ENCODE measurements at places on chromosomes 2 and 18.

- H3K4me1 ChIP-seq, result no peaks in the 10 kb centered on the region
- H3K27me3 ChIP-seq, result no peaks in the 10 kb centered on the region
- no peak overlapping the region for H3K27ac ChIP-seq
- H3K36me3 ChIP-seq, result no peaks in the 10 kb centered on the region
- no peak overlapping the region for H3K4me3 ChIP-seq
These were observed 1673.3 kb downstream of the LRP1B start for GRCh38 chr2:140457483-140457882.

GRCh38 chr18:31103423-31103822 is 1.2 kb upstream of the DSC2 start:
- H3K36me3 ChIP-seq, result no peaks in the 10 kb centered on the region
- H3K4me1 ChIP-seq, result peaks cover 2% of the 10 kb centered on the region
- no peak for DNase-seq
- peaks cover 15% of the 10 kb centered on the region for H3K27me3 ChIP-seq
- H3K27ac ChIP-seq, result no peak overlapping the region
- no peak overlapping the region for H3K4me3 ChIP-seq

- H3K4me1 ChIP-seq, result no peaks in the 10 kb centered on the region
- no peak overlapping the region for H3K27ac ChIP-seq
- H3K4me3 ChIP-seq, result no peak overlapping the region
- DNase-seq, result no peak
These were observed 140.4 kb downstream of the MTX2 start for GRCh38 chr2:176409671-176410070.

GRCh38 chr18:6857300-6857699 is 127.8 kb downstream of the ARHGAP28 start:
- H3K27ac ChIP-seq, result no peak overlapping the region
- H3K4me1 ChIP-seq, result no peaks in the 10 kb centered on the region
- H3K27me3 ChIP-seq, result no peaks in the 10 kb centered on the region

DNA sequence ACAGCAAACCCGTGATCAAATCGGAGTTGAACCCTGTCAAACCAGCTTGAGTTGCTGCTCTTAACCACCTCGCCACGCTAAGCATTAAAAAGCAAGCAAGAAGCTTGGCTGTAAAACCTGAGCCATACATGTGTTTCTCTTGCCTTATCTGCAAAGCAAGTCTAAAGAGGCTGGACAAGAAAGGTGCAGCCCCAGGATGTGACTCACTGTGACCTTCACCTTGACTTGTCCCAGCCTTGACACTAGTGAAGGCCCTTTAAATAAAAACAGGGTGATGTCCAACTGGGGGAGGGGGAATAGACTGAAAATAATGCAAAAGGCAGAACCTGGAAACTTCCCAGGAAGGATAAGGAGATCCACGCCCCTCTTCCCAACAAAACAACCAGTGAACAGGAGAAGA is 127.6 kb upstream of the NPAS2 start:
- H3K4me1 ChIP-seq, result no peaks in the 10 kb centered on the region
- no peak overlapping the region for H3K27ac ChIP-seq
- no peak overlapping the region for H3K4me3 ChIP-seq
- H3K36me3 ChIP-seq, result no peaks in the 10 kb centered on the region

GRCh38 chr2:188598551-188598950 is 306.9 kb downstream of the GULP1 start:
- H3K4me1 ChIP-seq, result no peaks in the 10 kb centered on the region
- H3K36me3 ChIP-seq, result no peaks in the 10 kb centered on the region
- peak; percentile 64 for DNase-seq
- H3K27me3 ChIP-seq, result no peaks in the 10 kb centered on the region
- no peak overlapping the region for H3K4me3 ChIP-seq

- H3K27me3 ChIP-seq, result no peaks in the 10 kb centered on the region
- no peak overlapping the region for H3K4me3 ChIP-seq
These were observed 138.1 kb downstream of the B3GNT2 start for GRCh38 chr2:62334009-62334408.

DNA sequence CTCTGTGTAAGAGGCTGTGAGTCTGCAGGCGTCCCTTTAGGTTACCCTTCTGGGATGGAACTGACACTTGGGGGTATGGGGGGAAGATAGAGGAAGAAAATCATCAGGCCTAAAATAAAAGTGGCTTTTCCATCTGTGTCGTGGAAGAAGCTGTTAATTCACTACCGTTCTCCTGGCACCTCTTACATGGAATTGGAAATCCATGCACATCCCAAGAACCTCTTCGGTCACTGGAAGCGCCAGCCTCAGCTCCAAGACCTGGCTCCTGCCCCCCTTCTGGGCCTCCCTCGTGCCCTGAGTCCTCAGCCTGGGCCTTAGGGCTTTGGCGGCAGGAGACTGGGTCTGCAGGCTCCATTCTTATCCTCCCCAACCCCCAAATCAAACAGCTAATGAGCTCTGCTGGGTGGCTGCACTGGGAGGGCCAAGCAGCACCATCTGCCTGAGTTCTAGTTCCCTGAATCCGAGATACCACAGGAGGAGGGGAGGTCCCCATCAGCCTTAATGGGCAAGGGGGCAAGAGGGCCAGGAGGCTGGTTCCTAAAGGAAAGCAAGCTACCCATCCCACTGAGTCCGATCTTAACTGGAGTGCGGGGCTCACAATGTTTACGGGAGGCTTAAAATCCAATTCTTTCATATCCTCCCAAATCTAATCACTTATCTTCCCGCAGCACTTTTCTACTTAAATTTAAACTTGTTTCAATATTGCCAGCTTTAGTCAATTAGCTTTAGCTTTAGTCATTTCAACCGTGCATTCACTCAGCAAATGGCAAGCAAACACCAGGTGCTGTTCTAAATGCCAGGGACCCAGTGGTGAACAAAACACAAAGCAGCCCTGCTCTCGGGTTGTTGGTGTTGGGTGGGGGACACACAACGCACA is 52.8 kb downstream of the FAM178B start:
- no peaks in the 10 kb centered on the region for H3K36me3 ChIP-seq
- no peaks in the 10 kb centered on the region for H3K27me3 ChIP-seq
- H3K4me3 ChIP-seq, result no peak overlapping the region
- DNase-seq, result no peak
- H3K4me1 ChIP-seq, result no peaks in the 10 kb centered on the region

DNA sequence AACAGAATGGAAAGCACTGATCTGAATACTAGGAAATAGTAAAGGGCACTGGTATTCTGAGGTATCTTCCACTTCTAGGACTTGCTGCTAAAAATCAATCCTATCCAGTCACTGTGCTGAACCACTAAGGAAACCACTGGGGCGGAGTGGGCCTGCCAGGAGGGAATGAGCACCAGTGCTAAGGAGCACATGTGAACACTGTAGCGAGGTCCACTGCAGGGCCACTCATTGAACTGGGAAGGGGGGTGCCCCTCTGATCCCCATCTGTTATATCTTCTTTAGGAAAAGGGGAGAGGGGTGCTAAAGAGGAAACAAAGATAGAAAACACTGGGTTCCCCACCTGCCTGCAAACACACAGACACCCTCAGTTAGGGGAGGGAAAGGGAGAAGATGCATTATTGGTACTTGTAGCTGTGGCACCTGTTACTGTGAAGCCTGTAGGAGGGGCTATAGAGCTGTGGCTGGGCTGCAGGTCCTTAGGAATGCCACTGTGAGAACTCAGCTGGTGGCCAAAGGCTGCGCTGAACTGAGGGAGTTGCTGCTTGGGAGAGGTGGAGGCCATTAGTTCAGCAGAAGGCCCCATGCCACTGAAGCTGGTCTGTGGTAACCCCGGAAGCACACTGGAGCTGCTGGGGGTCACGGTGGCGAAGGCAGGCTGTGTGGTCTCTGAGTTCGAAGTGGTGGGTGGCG is 81.8 kb downstream of the INO80D start:
- H3K27ac ChIP-seq, result no peak overlapping the region
- no peak for DNase-seq
- H3K36me3 ChIP-seq, result peaks cover 31% of the 10 kb centered on the region
- no peak overlapping the region for H3K4me3 ChIP-seq
- no peaks in the 10 kb centered on the region for H3K4me1 ChIP-seq
- no peaks in the 10 kb centered on the region for H3K27me3 ChIP-seq

DNA sequence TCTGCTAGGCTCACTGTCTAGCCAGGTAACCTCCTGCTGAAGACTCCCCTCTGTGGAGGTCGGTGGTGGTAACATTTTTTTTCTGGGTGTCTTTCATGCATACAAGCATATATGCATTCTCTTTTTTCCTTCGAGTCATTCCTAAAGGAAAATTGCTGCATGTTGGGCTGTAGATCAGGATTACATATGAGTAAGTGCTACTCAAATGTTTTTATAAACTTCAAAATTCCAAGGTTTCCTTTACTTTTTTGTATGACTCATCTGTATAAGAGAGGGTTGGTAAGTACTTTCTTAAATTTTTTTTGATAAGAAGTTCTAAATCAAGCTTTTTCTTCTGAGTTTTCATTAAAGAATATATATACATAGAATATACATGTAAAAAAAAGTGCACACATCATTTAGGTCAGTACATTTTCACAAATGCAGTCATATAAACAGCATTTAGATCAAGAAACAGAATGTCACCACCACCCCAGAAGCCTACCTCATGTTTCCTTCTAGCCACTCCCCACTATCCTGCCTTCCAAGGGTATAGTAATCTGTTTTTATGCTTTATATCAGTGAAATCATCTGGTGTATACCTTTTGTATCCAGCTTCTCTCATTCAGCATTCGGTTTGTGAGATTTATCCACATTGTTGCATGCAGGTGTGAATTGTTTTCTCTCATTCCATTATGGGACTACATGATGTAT is 128.0 kb upstream of the MAP3K20 start:
- no peak overlapping the region for H3K4me3 ChIP-seq
- H3K27ac ChIP-seq, result no peak overlapping the region
- H3K4me1 ChIP-seq, result no peaks in the 10 kb centered on the region
- no peaks in the 10 kb centered on the region for H3K36me3 ChIP-seq
- no peaks in the 10 kb centered on the region for H3K27me3 ChIP-seq

DNA sequence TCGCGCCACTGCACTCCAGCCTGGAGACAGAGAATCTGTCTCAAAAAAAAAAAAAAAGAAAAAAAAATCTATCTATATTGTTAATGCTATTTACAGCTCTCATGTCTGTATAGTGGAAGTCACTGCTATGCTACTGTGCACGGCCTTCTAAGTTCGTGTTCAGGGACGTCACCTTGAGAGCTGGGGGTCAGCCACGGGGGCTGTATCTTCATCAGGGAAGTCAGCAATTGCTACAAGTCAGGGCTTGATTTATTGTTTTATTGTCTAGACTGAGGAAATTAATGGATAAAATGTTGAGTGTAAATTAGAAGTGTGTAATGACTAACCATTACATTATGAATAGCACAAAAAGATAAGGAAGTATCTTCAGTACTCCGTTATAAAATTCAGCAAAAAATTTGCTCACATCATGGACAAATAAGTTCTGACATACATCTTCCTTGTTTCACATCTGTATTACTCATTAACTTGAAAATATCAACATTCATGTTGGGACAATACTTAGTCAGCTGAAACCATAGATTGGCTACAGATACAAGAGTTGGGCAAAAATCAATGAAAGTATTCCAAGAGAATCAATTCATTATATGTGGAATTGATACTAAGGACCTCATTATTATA is 136.6 kb upstream of the SEC11C start:
- H3K27me3 ChIP-seq, result no peaks in the 10 kb centered on the region
- no peaks in the 10 kb centered on the region for H3K4me1 ChIP-seq
- H3K4me3 ChIP-seq, result no peak overlapping the region

DNA sequence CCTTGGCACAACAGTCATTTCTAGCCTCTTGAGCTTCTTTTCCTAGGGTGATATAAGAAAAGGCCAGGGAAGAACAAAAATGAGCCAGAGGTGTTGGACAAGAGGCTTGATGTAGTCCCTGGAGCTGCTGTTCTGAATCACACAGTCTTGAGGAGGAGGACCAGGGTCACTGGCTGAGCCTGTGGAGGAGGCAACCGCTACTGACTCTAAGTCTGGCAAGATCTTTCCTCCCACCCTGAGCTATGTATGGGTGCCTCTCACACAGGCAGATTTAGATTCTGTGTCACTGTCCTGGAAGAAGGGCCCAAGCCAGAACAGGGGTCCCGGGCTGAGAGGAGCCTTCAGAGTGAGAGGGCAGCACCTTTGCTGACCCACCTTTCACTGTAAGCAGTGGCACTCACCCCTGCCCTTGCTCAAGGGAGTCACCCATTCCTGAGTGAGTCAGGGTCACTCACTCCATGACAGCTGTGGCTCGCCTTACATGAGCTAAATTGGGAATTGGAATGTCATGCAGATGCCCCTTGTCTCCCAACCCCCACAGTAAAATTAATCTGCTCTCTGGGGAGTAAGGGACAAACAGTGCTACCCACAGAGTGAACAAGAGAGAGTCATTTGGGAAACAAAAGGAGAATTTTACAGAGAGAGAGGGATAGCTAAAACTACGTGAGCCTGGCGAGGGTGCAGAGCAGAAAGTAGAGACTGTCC is at the start of gene TRIM54:
TRIM54 (plus strand) TSS at position 575 of the 705 bp plus-strand sequence. CDS start 303 bp downstream, outside the sequence.
- H3K4me1 ChIP-seq, result no peaks in the 10 kb centered on the region
- no peak for DNase-seq
- H3K36me3 ChIP-seq, result no peaks in the 10 kb centered on the region
- no peak within 1 kb of the TSS for H3K27ac ChIP-seq
- H3K4me3 ChIP-seq, result no peak within 1 kb of the TSS

- no peaks in the 10 kb centered on the region for H3K27me3 ChIP-seq
- H3K36me3 ChIP-seq, result no peaks in the 10 kb centered on the region
- no peaks in the 10 kb centered on the region for H3K4me1 ChIP-seq
These were observed 38.5 kb downstream of the MYO3B start for GRCh38 chr2:170216428-170216827.

DNA sequence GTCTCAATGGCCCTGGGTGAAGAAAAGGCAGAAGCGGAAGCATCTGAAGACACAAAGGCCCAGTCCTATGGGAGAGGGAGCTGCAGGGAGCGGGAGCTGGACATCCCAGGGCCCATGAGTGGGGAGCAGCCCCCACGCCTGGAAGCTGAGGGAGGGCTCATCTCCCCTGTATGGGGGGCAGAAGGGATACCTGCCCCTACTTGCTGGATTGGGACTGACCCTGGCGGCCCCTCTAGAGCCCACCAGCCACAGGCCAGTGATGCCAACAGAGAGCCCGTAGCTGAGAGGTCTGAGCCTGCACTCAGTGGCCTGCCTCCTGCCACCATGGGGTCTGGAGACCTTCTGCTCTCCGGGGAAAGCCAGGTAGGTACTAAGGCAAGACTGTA is 13.2 kb downstream of the CEP68 start:
- peaks cover 20% of the 10 kb centered on the region for H3K36me3 ChIP-seq
- peaks cover 19% of the 10 kb centered on the region for H3K4me1 ChIP-seq
- H3K27ac ChIP-seq, result no peak overlapping the region
- H3K4me3 ChIP-seq, result no peak overlapping the region
- H3K27me3 ChIP-seq, result no peaks in the 10 kb centered on the region
- no peak for DNase-seq

GRCh38 chr2:165631089-165631488 is 161.6 kb downstream of the CSRNP3 start:
- no peaks in the 10 kb centered on the region for H3K27me3 ChIP-seq
- H3K27ac ChIP-seq, result no peak overlapping the region
- H3K4me1 ChIP-seq, result peaks cover 5% of the 10 kb centered on the region
- H3K36me3 ChIP-seq, result no peaks in the 10 kb centered on the region

- peaks cover 34% of the 10 kb centered on the region for H3K4me1 ChIP-seq
- no peaks in the 10 kb centered on the region for H3K36me3 ChIP-seq
- peak; percentile 70 for DNase-seq
- H3K4me3 ChIP-seq, result no peak overlapping the region
- H3K27ac ChIP-seq, result peak overlapping the region; percentile 45
- no peaks in the 10 kb centered on the region for H3K27me3 ChIP-seq
These were observed 24.1 kb downstream of the MRPL35 start for GRCh38 chr2:86223140-86223926.

Data from lung (tissue), 17 donors.